Hematopoietic multipotent progenitor cell treated with erythropoietin and hydrocortisone succinate and interleukin-3 and kit ligand, for 4 days (in vitro differentiated cells): ENCODE measurements at places on chromosomes 11 and 22.

DNA sequence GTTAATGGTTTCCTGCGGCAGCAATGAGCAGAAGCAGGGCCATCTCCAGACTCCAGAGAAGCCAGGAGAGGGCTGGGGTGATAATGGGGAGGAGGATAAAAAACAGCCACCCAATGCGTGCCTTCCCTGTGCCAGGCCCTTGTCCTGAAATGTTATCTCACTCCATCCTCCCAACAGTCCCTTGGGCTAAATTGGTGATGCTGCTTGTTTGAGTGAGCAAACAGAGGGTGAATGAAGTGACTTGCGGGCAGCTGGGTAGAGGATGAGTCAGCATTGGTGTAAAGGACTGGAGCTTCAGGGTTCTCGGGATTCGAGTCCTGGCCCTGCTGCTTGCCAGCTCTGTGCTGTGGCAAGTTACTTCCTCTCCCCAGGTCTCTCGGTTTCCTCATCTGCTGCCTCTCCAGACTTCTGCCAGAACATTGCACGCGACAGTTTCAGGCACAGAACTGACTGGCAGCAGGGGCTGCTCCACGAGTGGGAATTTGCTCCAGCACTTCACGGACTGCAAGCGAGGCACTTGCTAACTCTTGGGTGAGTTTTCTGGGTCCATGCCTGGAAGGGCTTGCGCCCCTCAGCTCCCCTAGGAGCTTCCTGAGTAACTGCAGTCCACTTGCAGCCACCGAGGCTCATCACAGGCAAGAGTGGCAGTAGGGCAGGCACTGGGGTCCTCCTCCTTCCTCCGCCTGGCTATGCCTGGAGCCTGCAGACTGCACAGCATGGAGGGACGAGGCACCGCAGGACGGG lies at the start of gene P2RY6:
P2RY6 (plus strand) TSS at position 403 of the 744 bp plus-strand sequence. CDS start 24,181 bp downstream, outside the sequence.
- peak; percentile 70 for DNase-seq

DNA sequence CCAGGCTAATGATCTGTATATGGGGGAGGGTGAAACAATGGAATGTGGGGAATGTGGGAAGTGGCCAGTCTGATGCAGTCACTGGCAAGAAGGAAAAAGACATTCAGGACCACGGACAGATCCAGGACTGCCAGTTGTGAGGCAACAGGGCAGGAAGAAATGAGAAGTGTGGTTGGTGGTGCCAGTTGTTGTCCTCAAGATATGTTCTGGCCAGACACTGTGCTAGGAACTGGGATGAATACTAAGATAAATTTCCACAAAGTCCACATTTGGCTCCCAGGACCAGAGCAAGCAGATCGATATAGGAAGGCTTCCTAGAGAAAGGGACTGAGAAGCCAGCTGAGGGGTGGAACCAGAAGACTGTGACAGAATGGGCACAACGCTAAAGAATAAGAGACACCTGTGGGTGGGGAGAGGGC lies 6.8 kb upstream of the TPBGL start:
- peak; percentile 78 for DNase-seq

DNA sequence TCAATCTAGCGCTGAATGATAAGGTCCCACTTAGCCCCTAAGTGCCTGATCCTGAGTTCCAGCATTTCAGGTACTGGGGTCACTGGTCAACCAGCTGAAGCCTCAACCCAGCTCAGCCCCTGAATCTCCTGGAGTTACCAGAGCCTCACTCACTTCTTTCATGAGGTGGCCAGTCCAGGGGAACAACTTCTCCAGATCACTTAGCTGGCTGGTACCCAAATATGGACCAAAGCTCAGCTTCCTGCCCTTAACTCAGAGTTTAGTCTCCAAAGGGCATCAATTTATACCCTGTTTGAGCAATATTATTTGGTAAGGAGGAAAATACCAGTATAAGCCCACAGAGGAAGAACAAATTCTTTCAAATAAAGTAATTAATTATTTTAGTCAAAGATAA lies 105.6 kb downstream of the SLC1A2 start:
- no peak for DNase-seq

DNA sequence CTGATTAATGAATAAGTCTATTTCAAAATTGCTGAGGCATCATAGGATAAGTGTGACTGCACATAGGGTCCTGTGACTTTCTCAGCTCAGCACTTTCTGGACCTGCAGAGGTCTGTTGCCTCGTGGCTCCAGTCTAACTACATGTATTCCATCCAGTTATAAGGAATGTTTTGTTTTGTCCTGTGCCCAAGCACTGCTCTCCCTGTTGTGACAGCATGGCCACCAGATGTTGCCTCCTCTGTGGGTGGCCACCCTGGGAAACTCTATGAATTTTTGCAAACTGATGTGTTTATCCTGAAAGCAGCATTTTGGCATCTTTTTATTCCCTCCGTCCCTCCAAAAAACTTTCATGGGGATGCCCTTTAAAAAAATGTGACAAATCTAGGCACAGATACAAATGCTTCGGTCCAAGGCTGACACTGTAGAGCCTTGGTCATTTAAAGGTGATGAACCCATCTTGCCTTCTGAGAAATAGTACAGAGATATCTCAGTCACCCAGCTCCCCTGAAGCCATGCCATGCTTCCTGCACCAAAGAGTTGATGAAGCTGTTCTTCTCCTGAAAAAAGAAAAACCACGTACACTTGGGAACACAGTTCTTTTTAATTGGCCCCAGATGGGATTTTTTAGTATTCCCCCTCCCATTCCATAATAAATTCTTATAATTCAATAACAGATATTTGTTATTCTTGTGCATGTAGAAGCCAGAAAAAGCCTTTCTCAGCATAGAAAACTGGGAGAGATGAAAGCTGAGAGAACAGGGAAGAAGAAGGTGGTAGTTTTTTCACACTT lies 72.6 kb downstream of the CCDC34 start:
- DNase-seq: no peak

GRCh38 chr11:126476266-126476924 lies 120.9 kb downstream of the ST3GAL4 start:
- DNase-seq: no peak
